Breast epithelium (tissue), 4 donors: ENCODE measurements at places on chromosomes 4 and X. TPM values are rescaled to one million over a fixed set of nuclear protein-coding genes. Genes with fewer than 3 reads are reported as not detected.
A peak's percentile ranks its signal among the peaks of the same experiment; 100 is the strongest.

The ARMCX2 gene
- total RNA-seq, result 40.2 TPM

The MTNR1A gene
- total RNA-seq, result not detected

The ARR3 gene
- not detected for total RNA-seq

The ANTXR2 gene
- 229 TPM for total RNA-seq

DNA sequence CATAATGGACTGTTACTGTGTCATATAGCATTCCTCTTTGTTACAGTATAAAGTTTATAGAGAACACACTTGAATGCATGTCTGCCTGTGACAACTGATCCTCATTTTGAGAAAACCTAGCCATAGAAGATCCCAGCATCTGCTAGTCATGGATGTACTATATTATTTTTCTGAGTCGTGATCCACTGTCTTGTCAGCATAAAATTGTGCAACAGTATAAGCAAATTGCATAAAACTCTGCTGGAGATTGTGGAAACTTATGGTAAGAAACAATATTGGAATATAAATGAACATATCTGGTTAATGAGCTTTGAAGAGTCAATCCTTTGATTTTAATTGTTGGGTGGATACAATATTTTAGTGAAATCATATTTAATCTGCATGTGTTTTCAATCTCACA, 3.6 kb downstream of the NEIL3 start:
- H3K4me3 ChIP-seq, result no peak overlapping the region
- H3K36me3 ChIP-seq, result no peaks in the 10 kb centered on the region
- H3K4me1 ChIP-seq, result no peaks in the 10 kb centered on the region
- H3K27ac ChIP-seq, result no peak overlapping the region
- no peak for DNase-seq
- no peaks in the 10 kb centered on the region for H3K27me3 ChIP-seq

DNA sequence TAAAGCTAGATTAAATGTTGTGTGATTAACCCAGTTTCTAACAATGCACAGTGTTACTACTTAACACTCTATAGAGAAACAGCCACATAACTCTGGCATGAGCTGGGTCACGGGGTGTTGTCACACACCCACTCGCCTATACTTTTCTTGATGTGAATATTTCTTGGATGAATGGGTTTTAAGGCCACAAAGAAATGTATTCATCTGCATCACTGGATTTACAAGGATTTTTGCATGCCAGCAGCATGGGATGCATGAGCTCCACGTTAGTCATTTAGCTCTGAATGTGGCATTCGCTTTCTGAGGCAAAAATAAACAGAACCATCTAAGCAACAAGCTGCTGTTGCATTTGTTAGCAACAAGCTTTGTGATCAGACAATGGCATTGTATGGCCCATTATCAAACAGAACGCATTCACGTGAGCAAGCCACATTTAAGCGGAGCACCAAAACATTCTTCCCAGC, 89.7 kb downstream of the LRP2BP start:
- no peaks in the 10 kb centered on the region for H3K36me3 ChIP-seq
- no peaks in the 10 kb centered on the region for H3K27me3 ChIP-seq
- no peak overlapping the region for H3K4me3 ChIP-seq
- no peak overlapping the region for H3K27ac ChIP-seq
- H3K4me1 ChIP-seq, result no peaks in the 10 kb centered on the region

DNA sequence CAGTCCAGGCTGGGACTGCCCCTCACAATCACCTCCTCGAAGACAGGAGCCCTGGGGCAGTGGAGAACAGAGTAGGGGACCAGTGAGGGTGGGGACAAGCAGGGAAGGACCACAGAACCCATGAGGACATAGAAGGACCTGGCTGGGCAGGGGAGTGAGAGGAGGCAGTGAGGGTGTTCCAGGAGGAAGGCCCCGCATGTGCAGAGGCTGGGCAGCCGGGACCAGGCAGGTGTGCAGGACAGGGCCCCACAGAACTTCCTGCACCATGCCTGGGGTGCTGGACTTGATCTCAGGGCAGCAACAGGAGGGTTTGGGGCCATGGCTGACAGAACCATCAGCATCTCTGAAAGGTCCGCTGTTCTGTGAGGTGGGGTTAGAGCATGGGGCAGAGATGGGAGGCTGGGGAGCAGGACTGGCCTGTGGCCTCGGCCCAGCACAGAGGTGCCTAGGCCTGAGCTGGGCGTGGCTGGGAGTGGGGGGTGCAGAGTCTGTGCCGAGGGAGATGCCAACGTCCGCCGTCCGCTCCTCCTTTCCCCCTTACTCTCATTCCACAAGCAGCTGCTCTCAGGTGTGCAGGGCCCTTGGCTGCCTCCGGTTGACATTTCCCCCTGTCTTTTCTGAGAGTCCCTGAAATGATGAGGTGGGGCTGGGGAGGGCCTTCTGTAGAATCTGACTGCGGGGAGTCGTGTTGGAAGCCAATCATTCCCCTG, 40.8 kb downstream of the EVC start:
- H3K4me1 ChIP-seq, result no peaks in the 10 kb centered on the region
- peaks cover 7% of the 10 kb centered on the region for H3K36me3 ChIP-seq
- H3K27ac ChIP-seq, result no peak overlapping the region

DNA sequence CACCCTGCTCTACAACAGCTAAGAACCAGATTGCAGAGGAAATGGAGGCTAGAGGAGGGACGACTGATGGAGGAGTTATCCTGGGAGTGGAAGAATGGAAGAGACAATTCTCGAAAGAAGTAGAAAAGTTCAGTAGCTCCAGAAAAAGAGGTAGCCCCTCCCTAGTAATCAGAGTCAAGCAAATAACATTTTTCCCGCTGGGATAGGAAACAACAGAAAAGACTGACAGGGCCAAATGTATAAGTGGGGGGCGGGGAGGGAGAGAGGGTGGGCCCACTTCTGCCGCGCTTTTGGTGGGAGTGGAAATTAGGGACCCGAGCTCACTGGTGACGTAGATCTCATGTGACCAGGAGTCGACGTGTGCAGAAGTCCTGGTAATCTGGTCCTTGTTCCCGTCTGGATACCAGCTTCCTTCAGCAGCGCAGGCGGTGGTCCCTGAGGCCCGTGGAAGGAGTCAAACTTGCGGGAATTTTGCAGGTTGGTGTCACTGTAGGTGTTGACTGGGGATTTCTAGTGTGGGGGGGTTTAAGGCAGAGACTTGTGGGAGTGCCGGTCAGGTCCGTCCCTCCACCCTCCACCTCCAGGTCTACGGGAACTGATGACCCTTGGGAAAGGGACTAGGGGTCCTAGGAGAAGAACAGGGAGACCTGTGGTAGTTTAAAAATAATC, at the start of gene TCEAL9:
TCEAL9 (plus strand) TSS at position 377 of the 669 bp plus-strand sequence. CDS start 1,179 bp downstream, outside the sequence.
- peak within 1 kb of the TSS; percentile 66 for H3K4me3 ChIP-seq
- H3K4me1 ChIP-seq, result no peaks in the 10 kb centered on the region
- H3K27ac ChIP-seq, result peak within 1 kb of the TSS; percentile 91
- peak; percentile 65 for DNase-seq
- no peaks in the 10 kb centered on the region for H3K27me3 ChIP-seq

DNA sequence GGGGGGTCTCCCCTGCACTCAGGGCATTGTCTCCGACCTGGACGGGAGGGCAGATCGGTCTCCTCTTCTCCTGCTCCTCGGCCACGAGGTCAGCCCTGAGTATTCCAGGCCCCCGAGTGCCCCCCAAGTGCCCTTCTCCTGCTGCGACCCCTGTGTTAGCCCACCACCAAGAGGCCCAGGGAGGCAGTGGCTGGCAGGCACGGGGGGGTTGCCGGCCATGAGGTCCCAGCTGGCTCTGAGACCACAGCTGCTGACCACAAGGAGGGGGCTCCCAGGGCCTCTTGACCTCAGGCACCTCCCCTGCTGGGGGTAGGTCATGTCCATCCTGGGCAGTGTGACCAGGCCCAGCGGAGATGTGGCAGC, 186.1 kb upstream of the PSAPL1 start:
- DNase-seq, result no peak
- no peaks in the 10 kb centered on the region for H3K36me3 ChIP-seq
- H3K27me3 ChIP-seq, result no peaks in the 10 kb centered on the region
- no peak overlapping the region for H3K4me3 ChIP-seq
- H3K27ac ChIP-seq, result no peak overlapping the region

DNA sequence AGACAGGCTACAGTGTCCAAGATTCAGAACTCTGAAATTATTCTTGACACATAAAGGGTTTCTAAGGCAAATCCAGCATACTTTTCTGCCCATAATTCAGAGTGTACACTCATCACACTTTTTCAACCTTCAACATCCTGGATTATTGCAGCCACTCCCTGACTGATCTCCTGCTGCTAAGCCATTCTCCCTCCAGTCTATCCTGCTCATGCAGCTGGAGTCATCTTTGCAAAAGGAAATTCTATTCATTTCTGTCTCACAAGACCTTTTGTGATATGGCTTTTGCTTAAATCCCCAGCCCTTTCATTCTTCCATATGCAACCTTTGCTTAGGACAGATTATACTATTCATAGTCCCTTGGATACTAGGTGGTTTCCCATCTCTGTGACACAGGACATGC, 236.1 kb upstream of the LDB2 start:
- no peaks in the 10 kb centered on the region for H3K27me3 ChIP-seq
- H3K27ac ChIP-seq, result no peak overlapping the region
- H3K4me3 ChIP-seq, result no peak overlapping the region
- DNase-seq, result no peak

DNA sequence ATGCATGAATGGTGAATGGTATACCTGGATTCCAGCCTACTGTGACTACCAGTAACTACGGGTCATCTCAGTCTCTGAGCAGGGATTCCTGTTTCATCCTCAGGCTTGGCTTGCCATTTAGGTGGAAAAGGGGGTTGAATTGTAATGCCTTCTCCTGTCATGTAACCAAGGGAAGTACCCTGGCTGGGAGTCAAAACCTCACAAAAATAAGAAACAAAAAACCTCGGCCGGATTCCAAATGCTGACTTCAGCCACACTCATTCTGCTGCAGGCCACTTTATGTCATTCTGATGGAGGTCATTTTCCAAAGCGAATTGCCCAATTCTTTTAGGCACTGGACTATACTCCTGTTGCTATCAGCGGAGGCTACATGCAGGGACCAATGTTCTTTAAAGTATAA, 324.7 kb downstream of the LDB2 start:
- no peaks in the 10 kb centered on the region for H3K36me3 ChIP-seq
- H3K4me3 ChIP-seq, result no peak overlapping the region
- H3K4me1 ChIP-seq, result peaks cover 7% of the 10 kb centered on the region
- peak; percentile 53 for DNase-seq
- H3K27me3 ChIP-seq, result no peaks in the 10 kb centered on the region

DNA sequence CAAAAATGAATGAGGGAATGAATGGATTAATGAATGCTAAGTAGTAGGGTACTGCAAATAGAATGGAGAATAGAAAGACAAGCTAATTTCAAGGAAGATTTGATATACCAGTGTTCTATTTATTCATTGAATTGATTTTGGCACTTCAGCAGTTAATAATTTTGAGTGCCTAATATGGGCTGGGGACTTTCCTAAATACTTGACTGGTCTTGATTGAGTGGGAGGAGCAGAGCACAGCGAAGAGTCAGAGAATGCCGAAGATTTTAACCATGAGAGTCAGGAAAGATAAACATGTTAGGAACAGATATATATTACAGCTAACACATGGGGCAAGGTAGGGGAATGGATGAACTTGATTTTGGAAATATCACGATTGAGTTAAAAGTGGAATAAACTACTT, 10.6 kb downstream of the IL15 start:
- no peaks in the 10 kb centered on the region for H3K36me3 ChIP-seq
- H3K27ac ChIP-seq, result no peak overlapping the region
- H3K4me1 ChIP-seq, result no peaks in the 10 kb centered on the region
- no peak for DNase-seq
- H3K4me3 ChIP-seq, result no peak overlapping the region

DNA sequence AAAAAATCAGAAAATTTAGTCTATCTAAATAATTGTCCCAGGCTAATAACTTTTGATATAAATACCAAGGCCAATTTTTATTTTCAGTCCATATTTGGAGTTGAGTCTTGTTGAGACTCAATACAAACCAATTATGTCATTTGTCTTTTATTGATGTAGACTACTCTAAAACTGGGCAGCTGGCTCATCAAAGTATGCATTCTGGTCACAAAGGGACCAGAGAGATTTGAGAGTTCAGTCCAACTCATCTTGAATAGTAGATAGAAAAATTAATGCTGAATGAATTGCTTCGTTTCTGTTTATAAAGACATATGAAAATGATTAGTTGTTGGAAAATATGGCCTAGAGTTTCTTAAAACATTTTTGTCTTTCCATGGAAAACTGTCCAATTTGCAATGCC, 412.5 kb upstream of the KLHL4 start:
- H3K4me3 ChIP-seq, result no peak overlapping the region
- H3K27ac ChIP-seq, result no peak overlapping the region
- peaks cover 16% of the 10 kb centered on the region for H3K27me3 ChIP-seq
- H3K36me3 ChIP-seq, result no peaks in the 10 kb centered on the region
- H3K4me1 ChIP-seq, result no peaks in the 10 kb centered on the region
- DNase-seq, result no peak

DNA sequence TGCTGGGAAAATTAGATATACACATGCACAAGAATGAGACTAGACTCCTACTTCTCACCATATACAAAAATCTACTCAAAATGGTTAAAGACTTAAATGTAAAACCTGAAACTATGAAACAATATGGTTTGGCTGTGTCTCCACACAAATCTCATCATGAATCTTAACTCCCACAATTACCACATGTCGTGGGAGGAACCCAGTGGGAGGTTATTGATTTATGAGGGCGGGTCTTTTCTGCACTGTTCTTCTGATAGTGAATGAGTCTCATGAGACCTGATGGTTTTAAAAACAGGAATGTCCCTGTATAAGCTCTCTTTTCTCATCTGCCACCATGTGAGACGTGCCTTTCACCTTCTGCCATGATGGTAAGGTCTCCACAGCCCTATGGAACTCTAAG, 48.5 kb upstream of the DDX60 start:
- H3K27ac ChIP-seq, result no peak overlapping the region
- H3K27me3 ChIP-seq, result no peaks in the 10 kb centered on the region
- no peak overlapping the region for H3K4me3 ChIP-seq
- no peak for DNase-seq
- no peaks in the 10 kb centered on the region for H3K4me1 ChIP-seq

DNA sequence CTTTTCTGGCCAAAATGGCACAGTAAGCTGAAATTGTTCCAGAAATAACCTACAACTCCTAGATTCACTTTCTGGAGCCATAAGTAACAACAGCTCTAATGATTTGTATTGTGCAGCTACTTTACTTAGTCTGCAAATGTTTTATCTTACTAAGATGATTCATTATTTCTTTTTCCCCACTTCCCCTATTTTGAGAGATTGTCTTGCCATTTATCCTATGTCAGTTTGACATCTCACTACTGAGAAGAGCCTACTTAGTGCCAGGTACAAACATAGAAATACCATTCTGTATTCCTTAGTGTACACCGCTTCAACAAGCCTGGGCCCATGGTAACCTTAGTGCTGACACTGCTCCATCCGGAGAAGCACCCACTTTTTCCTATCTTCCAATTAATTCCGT, 13.8 kb upstream of the STK26 start:
- no peak overlapping the region for H3K4me3 ChIP-seq
- H3K36me3 ChIP-seq, result no peaks in the 10 kb centered on the region
- peaks cover 50% of the 10 kb centered on the region for H3K27me3 ChIP-seq
- DNase-seq, result no peak
- no peak overlapping the region for H3K27ac ChIP-seq

- no peaks in the 10 kb centered on the region for H3K36me3 ChIP-seq
- peak overlapping the region; percentile 7 for H3K4me3 ChIP-seq
- peak overlapping the region; percentile 68 for H3K27ac ChIP-seq
- H3K27me3 ChIP-seq, result peaks cover 7% of the 10 kb centered on the region
- H3K4me1 ChIP-seq, result peaks cover 7% of the 10 kb centered on the region
These were observed 7.6 kb downstream of the FAT4 start for GRCh38 chr4:125322366-125322730.

GRCh38 chr4:109870061-109870460, 22.2 kb downstream of the LRIT3 start:
- H3K27me3 ChIP-seq, result no peaks in the 10 kb centered on the region
- H3K4me3 ChIP-seq, result no peak overlapping the region
- H3K27ac ChIP-seq, result no peak overlapping the region
- H3K36me3 ChIP-seq, result no peaks in the 10 kb centered on the region
